ENCODE measurements at places on chromosomes 7 and 10.

- DNase-seq: no peak
Observed at GRCh38 chr10:122021379-122021778, 32.4 kb downstream of the TACC2 start.

GRCh38 chr10:118569241-118569881 lies 26.1 kb downstream of the PRLHR start:
- DNase-seq: no peak

DNA sequence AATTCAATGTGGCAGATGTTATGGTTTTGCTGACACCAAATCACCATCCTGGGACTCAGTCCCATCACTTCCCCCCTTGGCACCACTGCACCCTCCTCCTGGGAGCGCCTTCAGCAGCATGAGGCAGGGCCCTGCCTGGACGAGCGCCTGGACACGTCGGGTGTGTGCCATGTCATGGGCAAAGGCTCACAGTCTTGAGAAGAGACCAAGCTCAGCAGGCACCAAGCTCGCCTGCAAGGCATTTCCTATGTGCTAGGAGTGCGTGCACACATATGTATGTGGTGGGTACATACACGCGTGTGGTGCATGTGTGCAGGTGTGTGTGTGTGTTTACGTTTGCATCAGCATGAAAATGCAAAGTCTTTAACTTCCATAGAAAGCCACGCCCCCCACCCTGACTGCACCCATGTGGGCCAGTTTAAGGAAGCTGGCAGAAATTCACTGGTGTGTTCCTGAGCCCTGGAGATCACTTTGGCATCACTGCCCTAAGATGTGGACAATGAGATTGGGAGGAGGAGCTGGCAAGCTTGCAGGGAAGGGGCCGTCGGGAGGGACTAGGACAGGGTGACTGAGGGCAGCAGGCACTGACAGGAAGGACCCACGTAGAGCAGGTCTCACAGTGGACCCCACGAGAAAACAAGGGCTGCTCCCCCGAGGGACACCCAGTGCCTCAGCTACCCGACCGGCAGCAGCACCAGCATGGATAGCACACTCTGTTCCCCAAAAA lies 169.9 kb upstream of the PPP2R2D start:
- no peak for DNase-seq

DNA sequence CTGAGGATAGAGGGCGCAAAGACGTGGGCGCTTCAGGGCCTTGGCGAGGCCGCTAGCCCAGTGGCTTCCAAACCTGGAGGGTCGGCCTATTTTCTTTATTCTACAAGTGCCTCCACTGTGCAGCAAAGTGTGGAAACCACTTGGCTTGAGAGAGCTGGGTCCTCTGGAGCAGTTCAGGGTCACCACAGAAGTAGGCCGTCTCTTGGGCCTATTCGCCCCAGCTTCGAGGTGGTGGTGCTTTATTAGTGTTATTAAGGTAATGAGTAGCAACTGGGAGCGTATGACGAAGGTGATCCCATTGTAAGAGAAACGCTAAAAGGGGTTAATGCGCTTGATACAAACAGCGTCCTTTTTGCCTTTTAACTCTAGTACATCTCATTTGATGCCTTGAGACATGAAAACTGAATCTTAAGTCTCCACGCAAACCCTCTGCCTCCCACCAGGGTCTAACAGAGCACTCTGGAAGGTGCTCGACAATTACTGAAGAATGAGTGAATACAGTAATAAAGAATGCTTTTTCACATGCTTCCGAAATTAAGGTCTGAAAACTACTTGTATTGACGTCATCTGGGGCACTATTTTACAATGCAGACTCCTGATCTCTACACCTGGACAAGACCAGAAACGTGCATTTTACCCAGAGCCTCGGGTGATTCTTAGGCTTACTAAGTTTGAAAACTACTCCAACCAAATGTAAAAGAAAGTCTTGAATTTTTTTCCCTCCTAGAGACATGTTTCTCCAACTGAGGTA lies 647 bp upstream of the GSAP start:
- no peak for DNase-seq

DNA sequence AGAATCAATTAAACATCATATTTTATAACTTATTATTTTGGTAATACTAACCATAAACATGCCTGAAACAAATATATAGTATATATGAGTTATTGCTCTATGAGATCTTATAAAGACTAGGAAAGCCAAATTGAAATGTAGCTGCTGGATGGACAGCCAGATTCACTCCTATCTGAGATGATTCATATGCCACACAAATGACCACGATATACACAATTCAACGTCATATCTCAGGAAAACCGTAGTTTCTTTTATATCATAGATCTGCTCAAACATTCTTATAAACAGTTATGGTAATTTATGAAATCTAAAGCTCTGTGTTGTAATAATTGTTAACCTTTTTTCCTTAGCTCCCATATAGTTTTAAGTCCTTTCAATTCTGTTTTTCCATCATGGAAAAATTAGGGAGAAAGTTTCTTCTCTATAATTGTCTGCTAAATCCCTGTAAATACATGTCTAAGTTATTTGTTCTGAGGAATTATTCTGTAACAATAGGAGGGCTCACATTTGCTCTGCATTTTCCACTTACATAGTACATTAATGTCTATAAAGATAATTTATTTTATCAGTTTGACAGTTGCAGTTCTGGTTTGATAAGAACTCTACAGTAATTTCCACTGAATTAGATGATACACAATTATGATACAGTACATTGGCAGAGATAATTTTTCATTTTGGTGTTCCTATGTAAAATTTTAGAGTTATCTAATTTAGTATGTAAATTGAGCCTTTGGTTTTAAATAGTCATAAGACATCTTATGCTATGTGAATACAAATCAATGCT lies 42.7 kb downstream of the GNAT3 start:
- no peak for DNase-seq

- DNase-seq: peak; percentile 71
Observed at GRCh38 chr10:6114805-6115341, 26.0 kb downstream of the RBM17 start.

GRCh38 chr7:110157631-110158362 lies 933.1 kb upstream of the LRRN3 start:
- no peak for DNase-seq

- DNase-seq: no peak
Observed at GRCh38 chr7:25149836-25150235, 24.8 kb upstream of the CYCS start.

DNA sequence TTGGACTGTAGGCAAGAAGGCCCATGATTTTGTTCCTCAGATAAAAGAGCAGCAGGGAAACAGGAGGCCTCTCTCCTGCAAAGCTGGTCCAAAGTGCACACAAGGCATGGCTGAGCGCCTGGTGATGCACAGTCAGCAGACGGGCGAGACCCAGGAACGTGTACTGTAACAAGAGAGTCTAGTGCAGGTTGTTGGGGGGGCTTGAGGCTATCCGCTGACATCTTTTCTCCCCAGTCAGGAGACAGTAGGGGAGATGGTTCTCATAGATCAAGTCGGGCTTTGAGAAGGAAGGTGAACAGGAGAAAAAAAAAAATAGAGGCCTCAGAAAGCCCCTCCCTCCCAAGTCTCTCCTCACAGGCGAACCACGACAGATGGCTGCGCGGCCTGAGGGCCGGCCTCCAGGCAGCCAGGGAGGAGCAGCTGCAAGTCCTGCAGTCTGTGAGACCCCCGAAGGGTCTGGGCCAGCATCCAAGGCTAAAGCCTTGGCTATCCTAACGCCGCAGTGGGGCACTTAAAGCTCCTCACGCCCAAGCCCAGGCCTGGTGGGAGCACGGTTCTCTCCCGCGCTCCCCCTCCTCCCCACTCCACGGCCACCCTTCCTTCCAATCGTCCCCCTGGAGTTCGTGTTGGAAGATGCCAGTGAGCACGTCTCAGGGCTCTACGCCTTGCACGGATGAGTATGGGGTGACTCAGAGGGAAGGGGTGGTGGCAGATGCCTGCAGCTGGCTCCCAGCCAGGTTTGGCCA lies 68.3 kb downstream of the PRKAG2 start:
- no peak for DNase-seq

Measured in GM04503 (cell line).